ENCODE measurements at places on chromosomes 4 and X. TPM values are rescaled to one million over a fixed set of nuclear protein-coding genes. Genes with fewer than 3 reads are reported as not detected.

APBB2 gene
- total RNA-seq = 13.1 TPM

XAGE2 gene
- 2.7 TPM for total RNA-seq

DNA sequence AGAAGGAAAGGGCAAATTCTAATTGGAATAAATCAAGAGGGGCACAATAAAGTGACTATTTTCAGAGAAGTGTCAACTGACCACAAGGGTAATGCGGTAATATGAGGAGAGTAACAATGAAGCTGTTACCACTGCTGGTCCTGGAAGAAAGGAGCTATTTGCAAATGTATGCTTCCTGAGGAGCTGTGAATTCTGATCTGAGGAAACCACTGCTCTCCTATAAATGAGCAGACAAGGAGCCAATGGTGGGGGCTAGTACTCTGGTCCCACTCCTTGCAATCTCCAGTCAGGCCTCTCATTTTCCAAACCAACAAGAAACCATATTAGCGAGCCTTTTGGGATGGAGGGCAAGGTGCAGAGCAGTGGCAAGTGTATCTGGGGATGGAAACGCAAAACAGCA, 770.2 kb downstream of the FSTL5 start:
- no peak for DNase-seq
- no peaks in the 10 kb centered on the region for H3K36me3 ChIP-seq
- no peaks in the 10 kb centered on the region for H3K4me1 ChIP-seq

GRCh38 chr4:38468339-38468866, 195.6 kb upstream of the KLF3 start:
- no peaks in the 10 kb centered on the region for H3K36me3 ChIP-seq
- no peaks in the 10 kb centered on the region for H3K4me1 ChIP-seq
- no peak overlapping the region for H3K4me3 ChIP-seq

DNA sequence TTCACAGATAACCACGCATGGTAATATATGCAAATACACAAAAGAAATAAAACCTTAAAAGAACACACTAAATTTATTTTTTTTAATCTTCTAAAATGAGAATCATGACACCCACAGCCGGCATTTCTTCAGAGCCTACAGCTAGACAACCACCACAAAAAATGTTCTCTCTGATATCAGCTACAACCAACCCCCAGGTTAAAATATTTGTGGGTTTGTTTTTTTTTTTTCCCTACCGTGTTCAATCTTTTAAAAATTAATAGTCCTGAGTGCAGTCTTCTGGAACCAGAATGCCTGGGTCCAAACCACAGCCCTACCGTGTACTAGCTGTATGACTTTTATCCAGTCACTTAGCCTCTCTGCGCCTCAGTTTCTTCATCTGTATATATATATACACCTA, 36.0 kb downstream of the MAML3 start:
- no peaks in the 10 kb centered on the region for H3K27me3 ChIP-seq
- H3K4me3 ChIP-seq = no peak overlapping the region
- H3K4me1 ChIP-seq = peaks cover 11% of the 10 kb centered on the region
- no peak for DNase-seq
